ENCODE measurements at places on chromosomes 11 and 22.

DNA sequence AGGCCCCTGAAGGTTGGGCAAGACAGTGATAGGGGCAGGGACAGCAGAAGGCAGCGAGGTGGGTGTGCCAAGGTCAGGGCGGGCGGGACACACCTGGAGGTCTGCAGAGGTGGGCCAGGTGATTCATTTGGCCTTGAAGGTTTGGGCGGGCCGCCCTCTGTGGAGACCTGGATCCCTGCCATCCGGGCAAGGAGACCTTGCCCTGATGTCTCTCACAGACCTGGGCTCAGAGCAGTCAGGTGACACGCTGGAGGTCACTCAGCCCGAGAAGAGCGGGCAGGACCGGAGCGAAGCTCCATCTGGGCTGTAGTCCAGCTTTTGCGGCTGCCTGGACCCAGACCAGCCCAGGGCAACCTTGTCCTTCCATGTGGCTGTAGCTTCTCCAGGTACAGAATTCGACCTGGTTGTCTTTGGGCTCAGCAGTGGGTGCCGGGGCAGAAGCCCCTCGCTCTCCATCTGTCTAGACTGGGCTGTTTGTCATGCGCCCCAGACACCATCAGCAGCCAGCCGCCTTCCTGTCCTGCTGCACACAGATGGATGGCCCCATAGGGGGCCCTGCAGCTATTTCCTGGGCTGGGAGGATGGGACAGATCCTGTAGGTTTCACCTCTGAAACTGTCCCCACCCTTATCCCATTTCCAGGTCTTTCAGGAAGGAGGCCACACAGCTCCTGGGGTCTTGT, 3.1 kb downstream of the MRGPRG start:
- no peak for DNase-seq

DNA sequence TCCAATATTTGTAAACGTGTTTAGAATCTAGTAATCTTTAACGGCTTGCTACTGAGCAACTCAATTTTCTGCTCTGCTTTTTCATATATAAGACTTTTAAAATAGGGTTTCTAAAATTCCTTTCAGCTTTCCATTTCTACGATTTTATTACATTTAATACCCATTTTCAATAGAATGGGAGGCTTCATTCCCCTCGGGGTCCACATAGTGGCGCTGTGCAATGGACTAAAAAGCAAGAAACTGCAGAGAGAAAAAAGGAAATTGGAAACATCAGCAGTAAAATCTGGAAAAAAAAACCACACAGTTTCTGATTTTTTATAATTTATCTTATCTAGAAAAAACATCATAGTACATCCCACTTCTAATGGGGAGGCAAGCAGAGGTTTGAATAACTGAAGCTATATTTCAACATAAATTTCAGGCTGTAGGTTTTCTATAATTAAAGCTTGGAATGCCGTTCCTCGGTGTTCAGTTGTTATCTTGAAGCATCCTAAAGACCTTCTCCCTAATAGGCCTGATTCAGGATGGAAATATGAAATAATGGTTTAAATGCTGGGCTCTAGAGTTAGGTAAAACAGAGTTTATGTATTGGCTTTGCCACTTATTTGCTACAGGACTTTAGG, 18.7 kb upstream of the JHY start:
- DNase-seq = no peak

DNA sequence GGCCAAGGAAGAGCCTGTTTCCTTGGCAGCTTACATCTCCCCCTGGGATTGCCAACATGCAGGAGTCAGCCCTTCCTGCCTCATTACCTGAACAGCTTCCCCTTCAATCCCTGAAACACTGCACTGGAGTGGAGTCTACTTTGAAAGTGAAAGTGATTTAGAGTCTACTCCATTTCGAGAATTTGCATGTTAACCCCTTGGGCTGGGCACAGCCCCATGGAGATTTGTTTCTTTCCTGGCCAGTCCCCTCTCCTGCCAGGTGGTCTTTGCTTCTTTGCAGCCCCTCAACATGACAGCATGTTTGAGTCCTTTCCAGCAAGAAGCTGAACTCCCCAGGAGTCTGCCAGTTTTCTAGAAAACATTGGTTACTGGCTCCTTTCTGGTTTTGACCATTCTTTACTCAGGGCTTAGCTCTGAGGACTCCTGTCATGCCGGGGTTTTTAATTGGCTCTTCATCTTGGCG, 59.9 kb downstream of the TRAF6 start:
- DNase-seq = no peak

GRCh38 chr11:103631841-103632240, 404.6 kb upstream of the DDI1 start:
- no peak for DNase-seq

- no peak for DNase-seq
These were observed 15.0 kb downstream of the UBE2L6 start for GRCh38 chr11:57552479-57552878.

DNA sequence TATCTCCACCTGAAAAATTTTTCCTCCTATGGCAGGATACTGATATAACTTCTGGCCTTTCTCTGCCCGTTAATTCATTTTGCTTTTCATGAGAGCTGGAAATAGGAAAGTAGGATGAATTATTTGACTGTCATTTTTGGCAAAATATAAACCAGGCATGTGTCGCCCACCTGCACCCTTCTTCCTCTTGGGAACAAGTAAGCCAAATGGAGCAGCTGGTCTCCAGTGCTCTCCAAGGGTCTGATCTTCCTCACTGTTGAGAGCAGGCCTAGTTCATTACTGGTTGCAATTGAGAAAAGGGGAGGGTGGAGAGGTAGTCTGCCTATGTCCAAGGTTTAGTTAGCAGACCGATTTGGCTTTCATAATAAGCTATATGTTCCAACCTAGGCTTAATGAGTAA, 582.2 kb downstream of the DLG2 start:
- DNase-seq = no peak

DNA sequence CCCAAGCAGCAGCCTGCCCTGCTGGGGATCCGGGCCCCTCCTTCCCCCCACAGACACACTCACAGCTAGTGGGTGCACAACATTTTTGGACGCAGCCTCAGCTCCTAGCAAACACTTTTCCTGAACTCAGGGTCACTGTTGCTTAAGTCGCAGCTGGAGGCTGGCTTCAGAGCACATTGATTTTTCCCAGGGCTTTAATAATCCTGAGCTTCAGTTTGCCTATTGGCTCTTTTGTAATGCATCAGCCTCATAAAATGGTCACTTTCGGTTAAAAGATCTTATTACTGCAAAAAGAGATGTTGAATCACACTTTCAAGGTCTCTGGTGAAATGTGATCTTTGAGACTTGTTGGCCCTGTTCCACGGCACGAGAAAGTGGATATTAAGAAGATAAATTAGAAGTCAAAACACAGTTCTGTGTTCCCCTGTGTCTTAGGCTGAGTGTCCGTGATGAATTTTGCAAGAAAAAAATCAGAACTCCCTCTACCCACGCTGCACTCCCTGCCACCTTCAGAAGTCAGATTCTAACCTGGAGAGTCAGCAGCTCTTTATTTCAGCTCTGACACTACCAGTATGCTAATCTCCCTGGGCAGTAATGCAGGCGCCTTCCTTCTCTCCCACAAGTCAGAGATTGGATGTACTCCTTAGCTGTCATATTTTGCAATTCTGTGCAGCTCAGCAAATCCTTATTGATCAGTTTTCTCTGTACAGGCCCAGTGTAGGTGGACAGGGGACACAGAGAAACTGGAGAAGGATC, 158.2 kb upstream of the E2F8 start:
- DNase-seq = peak; percentile 71

- DNase-seq = no peak
These were observed 20.1 kb downstream of the TMPRSS6 start for GRCh38 chr22:37089434-37089833.

DNA sequence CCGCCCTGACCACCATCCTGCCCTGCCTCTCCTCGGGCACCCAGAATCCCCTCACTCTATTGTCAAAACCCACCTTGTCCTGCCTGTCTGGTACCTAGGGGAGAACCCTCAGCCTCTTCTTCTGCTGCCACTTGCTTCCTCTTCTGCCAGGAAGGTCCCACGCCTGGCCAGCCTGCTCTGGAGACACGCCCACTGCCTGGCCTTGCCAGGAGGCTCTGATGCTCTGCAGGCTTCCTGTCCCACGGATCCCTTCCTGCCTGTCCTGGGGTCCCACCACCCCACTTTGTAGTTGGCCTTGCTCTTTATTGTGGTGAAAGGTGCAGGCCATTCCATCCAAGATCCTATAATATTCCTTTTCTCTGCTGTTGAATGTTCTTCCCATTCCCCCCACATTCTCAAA, 63.4 kb downstream of the BMAL1 start:
- no peak for DNase-seq

DNA sequence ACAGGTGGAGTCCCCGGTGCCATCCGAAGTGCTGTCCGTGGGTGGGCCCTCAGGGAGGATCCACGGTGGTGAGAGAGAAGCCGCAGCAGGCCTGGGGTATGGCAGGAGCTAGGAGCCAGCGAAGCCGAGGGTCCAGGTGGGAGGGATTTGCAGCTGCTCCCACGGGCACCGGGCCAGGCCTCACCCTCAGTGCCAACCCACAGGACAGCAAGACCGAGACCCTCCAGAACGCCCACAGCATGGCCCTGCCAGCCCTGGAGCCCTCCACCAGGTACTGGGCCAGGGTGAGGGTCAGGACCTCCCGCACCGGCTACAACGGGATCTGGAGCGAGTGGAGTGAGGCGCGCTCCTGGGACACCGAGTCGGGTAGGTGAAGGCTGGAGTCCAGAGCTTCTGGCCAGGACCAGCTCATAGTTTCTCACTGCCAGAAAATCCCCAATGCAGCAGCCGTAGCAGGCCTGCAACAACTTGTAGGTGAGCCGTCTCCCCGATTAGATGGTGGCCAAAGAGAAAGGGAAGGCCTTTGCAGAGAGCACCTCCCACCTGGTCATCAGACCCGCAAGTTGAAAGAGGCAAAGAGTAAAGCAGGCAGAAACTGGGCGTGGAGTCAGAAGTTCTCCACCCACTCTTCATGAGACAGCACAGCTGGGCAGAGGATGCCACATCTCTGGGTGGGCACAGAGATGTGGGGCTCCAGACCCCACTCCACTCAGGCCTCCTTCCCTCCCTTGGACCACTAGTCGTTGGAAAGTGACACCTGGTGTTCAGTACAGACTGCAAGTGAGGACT, 20.4 kb downstream of the CSF2RB start:
- DNase-seq = no peak

GRCh38 chr22:43302531-43303041, 40.6 kb downstream of the SCUBE1 start:
- DNase-seq = no peak

- DNase-seq = peak; percentile 95
These were observed 1.5 kb downstream of the LGALS1 start for GRCh38 chr22:37676736-37677492.

- DNase-seq = no peak
These were observed 52.3 kb downstream of the SC5D start for GRCh38 chr11:121344824-121345223.

GRCh38 chr22:30770716-30771115, 76.0 kb downstream of the OSBP2 start:
- DNase-seq = no peak

DNA sequence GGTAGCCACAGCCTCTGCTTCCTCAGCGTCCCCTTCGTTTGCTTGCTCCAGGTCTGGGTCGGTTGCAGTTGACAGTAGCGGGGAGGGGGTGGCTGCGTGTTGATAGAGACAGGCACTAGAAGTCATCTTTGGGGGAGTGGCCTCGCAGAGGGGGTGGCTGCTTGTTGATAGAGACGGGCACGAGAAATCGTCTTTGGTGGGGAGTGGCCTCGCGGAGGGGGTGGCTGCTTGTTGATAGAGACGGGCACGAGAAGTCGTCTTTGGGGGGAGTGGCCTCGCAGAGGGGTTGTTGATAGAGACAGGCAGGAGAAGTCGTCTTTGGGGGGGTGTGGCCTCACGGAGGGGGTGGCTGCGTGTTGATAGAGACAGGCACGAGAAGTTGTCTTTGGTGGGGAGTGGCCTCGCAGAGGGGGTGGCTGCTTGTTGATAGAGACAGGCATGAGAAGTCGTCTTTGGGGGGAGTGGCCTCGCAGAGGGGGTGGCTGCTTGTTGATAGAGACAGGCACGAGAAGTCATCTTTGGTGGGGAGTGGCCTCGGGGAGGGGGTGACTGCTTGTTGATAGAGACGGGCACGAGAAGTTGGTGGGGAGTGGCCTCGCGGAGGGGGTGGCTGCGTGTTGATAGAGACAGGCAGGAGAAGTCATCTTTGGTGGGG, 328.3 kb downstream of the TBC1D22A start:
- DNase-seq = no peak

DNA sequence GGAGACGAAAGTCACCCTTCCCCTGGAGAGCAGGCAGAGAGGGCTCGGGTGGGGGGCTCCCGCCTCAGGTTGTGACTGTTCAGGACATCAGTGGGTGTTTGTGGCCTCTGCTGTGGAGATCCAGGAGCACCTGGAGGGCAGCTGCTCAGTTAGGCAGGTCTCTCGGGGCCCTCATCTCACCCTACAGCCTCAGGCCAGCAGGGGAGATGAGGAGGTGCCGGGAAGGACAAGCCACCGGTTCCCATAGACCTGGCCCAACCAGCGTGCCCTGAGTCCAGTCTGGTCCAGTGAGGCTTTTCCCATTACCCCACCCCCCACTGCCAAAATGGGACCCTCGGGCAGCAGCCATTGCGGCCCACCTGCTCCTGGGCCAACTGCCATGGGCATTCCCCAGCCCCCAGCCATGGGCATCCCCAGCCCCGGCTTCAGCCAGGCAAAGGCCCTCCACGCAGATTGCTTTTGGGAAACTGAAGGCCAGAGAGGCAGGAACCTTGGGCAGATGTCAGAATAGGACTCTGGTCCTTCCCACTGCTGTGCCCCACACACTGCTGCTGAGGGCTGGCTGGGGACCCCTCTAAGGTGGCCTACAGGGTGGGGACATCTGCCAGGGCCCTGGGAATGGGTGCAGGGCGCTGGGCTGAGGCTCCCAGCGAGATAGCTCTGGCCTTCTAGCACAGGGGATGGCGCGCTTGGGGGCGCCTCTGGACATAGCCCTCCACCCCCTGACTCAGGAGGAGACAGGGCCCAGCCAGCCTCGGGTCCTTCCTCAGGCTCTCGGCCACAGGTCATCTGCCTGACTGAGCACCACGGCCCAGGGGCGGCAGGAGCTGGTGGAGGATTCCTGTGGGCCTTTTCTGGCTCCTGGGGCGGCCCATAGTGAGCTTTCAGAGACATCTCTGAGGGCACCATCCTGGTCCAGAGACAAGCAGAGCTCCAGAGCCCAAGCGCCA, 4.8 kb downstream of the PIM3 start:
- peak; percentile 73 for DNase-seq

- no peak for DNase-seq
These were observed 11.7 kb upstream of the CSTF3 start for GRCh38 chr11:33172996-33173395.

DNA sequence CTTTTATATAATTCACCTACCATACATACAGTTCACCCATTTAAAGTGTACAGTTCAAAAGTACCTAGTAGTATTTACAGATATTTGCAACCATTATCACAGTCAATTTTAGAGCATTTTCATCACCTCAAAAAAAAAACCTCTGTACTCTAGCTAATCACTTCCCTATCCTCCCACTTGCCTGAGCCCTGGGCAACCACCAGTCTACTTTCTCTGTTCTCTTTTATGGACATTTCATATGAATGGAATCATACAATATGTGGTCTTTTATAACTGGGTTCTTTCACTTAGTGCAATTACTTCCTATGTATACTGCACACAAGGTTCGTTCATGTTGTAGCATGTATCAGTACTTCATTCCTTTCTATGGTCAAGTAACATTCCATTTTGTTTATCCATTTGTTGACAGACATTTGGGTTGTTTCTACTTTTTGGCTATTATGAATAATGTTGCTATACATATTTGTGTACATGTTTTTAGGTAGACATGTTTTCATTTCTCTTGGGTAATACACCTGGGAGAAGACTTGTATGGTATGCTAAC, 17.8 kb upstream of the NEU3 start:
- DNase-seq = no peak

GRCh38 chr22:20456064-20456721, 18.6 kb upstream of the SCARF2 start:
- DNase-seq = peak; percentile 84

- DNase-seq = peak; percentile 62
These were observed 50.1 kb upstream of the PHOX2A start for GRCh38 chr11:72293910-72294615.

All from coronary artery (tissue), 2 donors.